ENCODE measurements at places on chromosomes 6 and 20.

GRCh38 chr6:22142856-22143255 lies 154.0 kb downstream of the PRL start:
- no peak for DNase-seq

GRCh38 chr20:3632311-3633004 lies 30.7 kb downstream of the GFRA4 start:
- no peak for DNase-seq

- DNase-seq, result no peak
Measured at GRCh38 chr20:17613328-17614175, 43.7 kb downstream of the DSTN start.

DNA sequence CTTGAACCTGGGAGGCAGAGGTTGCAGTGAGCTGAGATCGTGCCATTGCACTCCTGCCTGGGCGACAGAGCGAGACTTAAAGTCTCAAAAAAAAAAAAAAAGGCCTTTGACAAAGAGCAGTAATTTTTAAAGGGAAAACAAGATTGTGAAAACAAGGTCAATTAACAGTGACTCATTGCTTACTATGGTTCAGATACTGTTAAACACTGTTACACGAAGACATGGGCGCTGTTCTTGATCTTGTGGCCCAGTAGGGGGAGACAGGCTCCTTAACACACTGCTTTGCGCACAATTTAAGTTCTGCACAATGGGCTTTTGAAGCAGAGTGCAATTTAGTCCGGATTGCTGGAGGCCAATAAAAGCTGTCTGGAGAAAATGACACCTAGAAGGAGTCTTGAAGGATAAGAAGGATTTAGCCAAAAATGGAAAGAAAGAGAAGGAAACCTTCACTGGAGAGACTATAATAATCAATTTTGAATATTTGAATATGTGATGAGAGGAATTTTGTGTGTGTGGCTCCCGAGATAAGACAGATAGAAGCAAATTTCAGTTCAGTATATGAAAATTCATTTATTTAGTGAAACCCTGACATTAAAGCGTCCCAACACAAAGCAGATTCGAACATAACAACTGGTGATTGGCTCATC lies 6.0 kb upstream of the LATS1 start:
- DNase-seq, result peak; percentile 26

- no peak for DNase-seq
Measured at GRCh38 chr20:19867940-19868371, 109.9 kb downstream of the RIN2 start.

- DNase-seq, result no peak
Measured at GRCh38 chr6:50847890-50848594, 29.4 kb downstream of the TFAP2B start.

DNA sequence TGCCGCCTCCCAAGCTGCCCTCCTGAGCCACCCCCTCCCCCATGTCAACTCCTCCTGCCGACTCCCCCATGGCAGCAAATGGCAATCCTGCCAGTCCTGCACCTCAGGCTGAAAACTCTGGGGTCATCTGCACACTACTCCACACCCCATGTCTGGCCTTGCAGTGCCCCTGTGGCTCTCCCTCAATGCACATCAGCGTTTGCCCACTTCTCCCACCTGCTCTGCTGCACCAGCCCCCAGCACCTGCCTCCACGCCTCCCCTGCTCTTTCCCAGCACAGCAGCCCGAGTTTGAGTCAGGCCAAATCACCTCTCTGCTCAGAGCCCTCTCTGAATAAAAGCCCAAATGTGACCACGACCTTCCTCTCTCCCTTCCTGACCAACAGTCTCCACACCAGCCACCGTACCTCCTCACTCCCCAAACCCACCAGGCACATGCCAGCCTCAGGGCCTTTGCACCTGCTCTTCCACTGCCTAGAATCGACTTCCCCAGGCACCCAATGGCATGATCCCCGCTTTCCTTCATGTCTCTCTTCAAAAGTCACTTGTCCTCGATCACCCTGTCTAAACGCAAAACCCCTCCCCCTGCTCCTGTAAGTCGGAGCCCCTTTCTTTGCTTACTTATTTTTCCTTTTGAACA lies 4.3 kb downstream of the PXDC1 start:
- DNase-seq, result no peak

- no peak for DNase-seq
Measured at GRCh38 chr6:149094934-149095351, 222.6 kb upstream of the TAB2 start.

- no peak for DNase-seq
Measured at GRCh38 chr6:97174471-97174870, 108.5 kb downstream of the MMS22L start.

- DNase-seq, result no peak
Measured at GRCh38 chr6:79719248-79719960, 88.3 kb downstream of the SH3BGRL2 start.

DNA sequence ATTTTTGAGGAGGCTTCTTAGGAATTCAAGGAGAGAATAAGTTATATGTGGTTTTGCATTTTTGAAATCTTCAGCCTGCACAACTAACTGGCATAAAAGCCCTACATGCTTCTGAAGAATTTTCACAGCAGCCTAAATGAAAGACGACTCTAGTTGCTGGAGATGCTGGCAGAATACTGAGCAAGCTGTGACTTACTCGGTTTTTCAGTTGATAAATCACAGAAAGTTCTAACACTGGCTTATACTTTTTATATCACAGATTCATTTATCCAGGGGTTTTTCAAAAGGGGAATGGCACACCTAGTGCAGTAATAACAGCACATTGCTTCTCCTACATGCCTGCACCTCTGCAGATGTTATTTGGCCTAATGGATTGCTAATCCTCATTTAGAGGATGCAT lies 134.6 kb downstream of the IMPG1 start:
- DNase-seq, result no peak

- no peak for DNase-seq
Measured at GRCh38 chr20:34570859-34571306, 12.4 kb downstream of the MAP1LC3A start.

DNA sequence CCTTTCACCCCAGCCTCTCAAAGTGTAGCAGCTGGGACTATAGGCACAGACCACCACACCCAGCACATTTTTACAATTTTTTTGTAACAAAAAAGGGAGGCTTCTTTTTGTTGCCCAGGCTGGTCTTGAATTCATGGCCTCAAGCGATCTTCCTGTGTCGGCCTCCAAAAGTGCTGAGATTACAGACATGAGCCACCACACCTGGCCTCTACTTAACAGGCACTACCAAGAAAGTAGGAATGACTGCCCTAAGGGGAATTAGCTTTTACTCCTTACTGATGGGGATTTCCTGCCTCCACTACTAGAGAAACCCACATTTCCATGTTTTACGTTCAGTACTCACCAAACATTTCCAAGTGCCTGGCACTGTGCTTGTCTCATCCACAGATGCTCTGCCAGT lies 109.6 kb downstream of the CARMIL1 start:
- DNase-seq, result no peak

- no peak for DNase-seq
Measured at GRCh38 chr6:11092668-11093375, 812 bp upstream of the SMIM13 start.

DNA sequence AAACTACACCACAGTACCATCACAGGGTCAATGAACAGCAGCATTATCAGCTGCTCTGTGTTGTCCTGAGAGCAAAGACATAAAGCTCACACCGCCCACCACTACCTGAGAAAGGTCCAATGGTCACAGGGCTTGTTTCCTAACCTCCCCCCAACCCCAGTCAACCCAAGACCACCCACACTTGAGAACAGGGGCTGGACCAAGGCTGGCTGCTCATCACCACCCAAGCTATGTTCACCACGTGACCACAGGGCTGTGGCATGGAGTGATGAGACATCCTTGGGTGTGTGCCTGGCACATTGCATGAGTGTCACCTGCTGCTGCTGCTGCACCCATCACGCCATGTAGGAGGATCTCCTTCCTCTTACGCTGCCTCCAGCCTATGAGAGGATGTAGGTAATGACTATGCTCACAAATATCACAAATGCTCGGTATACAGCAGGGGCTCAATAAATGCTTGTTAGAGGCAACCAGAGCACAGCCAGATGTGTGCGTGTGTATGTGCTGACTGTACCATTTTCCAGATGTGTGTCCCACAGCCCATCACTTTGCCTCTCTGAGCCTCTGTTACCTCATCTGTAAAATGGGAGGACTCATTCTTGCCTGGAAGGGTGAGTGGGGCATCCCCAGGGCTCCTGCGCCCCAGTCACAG lies 23.3 kb upstream of the SIRPA start:
- DNase-seq, result no peak

DNA sequence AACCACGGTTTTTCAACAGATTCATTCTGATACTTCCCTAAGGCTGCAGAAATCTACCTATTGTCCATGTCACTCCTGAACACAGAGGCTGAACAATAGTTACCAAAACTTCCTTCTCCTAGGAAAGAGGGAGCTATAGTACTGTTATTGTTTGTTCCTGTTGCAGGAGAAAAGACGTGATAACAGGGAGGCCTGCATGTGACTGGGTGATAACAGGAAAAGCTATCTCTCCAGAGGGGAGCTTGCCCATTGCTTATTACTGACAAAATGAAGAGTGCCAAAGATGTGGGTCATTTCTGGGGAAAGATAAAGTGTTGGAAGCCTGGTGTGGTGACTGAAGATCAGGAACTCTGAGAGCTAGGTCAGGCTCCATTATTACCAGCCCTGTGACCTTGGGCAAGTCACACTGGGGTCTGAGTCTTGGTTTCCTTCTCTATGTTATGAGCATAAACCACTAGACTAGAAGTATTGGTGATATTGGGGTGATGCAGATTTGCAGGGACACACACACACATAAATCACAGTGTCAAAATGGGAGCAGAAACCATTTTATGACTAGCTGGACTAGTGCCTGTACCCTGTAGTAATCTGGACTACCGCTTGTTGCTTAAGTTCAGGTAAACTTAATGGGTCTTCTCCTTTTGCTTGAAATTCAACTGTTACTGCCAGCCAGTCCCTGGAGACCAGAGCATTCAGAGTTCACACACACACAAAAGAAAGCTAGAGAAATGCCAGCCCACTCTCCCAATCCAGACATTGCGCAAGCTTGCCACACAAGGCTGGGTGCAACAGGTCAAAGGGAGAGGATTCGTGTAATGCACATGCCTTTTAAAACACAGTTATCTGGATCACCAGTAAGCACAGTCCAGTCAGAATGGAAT lies 136.0 kb upstream of the CNR1 start:
- no peak for DNase-seq

DNA sequence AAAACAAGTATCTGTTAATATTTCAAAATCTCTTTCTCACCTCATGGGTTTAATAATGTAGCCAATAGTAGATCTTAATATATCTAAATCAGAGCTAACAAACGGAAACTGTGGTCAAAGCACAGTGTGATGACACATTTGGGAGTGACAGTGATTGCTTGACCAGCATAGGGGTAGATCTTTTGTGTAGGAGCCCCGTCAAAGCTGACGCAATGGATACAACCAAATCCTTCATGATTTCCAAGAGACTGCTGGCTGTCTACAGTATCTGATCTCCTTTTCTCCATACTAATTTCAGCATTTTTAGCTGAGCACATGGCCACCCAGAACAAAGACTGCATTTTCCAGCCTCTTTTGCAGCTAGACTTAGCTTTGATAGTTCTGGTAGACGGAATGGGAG lies 299.3 kb upstream of the ECI2 start:
- DNase-seq, result no peak

GRCh38 chr6:90490030-90490716 lies 96.7 kb downstream of the MAP3K7 start:
- DNase-seq, result no peak

DNA sequence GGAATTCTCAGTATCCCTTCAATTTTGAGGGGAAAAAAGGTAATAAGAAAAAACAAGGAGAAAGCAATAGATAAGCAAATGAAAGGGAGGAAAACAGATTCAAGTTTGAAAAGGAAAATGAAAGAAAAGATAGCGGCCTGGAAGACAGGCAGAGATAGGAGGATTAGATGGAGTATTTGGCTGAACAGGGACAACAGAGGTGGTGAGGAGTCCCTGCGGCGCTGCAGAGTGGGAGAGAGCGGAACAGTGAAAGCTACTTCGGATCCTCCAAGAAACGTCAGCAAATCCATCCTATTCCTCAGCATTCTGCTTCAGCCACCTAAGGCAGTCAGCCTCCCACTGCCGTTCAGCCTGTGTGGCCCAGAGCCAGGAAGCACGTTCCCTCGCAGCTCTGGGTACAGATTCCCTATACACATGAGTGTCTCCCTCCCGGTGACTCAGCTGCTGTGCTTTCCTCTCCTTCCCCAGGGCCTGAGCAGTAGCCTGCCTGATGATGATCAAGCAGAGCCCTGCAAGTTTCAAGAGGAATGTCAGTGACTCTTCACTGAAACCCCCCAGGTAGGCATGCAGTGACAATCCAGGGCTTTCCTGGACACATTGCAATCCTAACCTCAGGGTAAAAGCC lies 43.4 kb upstream of the CDYL start:
- DNase-seq, result no peak

GRCh38 chr20:7090811-7091210 lies 323.3 kb downstream of the BMP2 start:
- DNase-seq, result no peak

GRCh38 chr6:91087908-91088307 lies 501.0 kb upstream of the MAP3K7 start:
- DNase-seq, result no peak
